ENCODE measurements at places on chromosomes 3 and 15.

GRCh38 chr3:169623971-169624370, 39.5 kb downstream of the MECOM start:
- DNase-seq = no peak

DNA sequence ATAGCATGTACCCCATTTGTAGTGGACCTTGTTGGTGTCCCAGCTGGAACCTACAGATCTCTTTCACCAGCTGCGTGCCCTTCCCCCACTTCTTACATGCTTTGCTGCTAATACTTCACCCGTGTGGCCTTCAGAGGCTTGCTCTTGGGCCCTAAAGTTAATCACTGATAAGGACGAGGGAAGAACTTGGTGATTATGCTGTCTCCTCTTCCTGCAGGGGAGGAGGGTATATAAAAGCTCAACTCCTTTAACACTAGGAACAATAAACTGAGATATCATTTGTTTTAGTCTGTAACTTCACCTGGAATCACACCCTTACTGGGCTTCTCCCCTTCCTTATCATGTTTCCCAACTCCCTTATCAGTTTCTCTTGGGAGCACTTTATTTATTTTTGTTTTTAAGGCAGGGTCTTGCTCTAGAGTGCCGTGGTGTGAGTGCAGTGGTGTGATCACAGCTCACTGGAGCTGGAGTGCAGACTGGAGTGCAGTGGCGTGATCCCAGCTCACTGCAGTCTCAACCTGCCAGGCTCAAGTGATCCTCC, 43.2 kb upstream of the PIK3R4 start:
- DNase-seq = no peak

GRCh38 chr15:49287481-49287880, 117.4 kb downstream of the GALK2 start:
- DNase-seq = no peak

DNA sequence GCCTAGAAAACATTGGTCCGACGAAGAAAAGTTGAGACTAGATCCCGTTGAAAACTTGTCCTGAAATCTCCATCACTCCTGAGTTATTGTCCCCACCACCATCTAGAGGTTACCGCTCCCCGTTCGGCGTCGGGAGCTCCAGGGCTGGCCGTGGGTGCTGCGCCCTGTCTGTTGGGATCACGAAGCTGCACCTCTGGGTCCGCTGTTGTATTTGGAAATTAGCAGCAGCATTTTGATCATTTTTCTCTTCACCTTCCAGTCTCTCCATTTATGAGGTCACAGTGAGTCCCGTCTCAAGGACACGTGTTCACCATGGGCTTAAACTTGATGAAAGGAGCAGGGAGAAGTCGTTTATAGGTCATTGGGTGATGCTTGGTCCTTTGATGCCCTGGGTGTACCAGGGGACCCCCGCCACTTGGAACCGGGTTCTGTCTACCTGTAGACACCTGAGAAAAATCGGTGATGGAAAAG, 565 bp downstream of the MANF start:
- peak; percentile 24 for DNase-seq
